ENCODE measurements at places on chromosomes 2 and 18.

- DNase-seq = no peak
These were observed 60.4 kb downstream of the WDSUB1 start for GRCh38 chr2:159226059-159226461.

- peak; percentile 54 for DNase-seq
These were observed 367 bp upstream of the ZNF236 start for GRCh38 chr18:76821875-76822505.

- no peak for DNase-seq
These were observed 32.1 kb upstream of the SPATS2L start for GRCh38 chr2:200274116-200275075.

DNA sequence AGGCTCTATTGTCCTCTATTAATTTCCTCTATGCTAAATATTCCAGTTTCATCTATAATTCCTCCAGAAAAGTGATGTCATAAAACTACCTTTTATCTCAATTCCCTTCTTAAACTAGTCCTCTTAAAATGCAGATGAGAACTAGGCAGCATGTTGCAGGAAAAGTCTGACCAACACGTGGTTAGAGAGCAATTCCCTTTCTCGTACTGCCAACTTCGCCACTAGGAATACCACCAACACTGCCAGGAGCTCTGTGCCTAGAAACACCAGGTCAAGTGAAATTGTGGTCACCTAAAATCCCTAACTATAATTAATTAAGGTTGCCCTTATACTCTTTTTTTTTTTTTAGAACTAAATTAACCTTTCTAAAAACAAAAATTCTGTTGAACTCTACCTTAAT is 127.7 kb downstream of the PPP1R1C start:
- no peak for DNase-seq

DNA sequence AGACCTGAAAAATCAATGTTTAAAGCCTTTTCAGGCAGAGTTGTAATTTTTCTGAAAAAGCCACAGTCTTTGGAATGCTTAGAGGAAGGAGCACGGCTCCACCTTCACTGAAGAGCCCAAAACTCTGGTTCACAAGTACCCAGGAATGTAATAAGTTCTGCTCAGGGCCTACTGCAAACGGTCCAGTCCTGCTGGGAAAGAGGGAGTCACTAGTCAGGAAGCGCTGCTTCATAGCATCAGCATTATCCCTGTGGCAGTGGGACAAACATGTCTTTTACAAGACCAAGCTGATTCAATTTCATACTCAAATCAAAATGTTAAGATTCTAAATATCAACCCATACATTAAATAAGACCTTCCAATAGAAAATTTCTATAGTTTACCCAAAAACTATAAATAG is 152.9 kb upstream of the PGAP1 start:
- DNase-seq = no peak

DNA sequence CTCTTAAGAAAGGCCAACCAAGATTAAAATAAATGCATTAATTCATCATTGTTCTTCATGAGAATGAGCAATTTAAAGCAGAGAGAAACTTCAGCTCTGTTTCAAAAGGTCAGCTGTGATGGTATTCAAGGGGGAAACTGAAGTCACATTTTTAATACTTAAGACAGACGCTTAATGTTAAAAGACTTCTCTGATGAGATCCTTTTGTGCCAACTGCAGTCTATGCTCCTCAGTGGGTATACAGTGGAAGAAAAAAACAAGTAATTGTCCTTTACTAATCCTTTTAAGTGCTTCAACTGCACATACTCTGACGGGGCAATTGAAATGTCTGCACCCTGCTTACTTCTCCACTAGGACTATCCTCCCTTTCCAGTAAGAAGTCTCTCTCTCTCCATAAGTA is 309.7 kb downstream of the GULP1 start:
- no peak for DNase-seq

GRCh38 chr2:164903951-164904350 is 51.4 kb downstream of the SLC38A11 start:
- no peak for DNase-seq

DNA sequence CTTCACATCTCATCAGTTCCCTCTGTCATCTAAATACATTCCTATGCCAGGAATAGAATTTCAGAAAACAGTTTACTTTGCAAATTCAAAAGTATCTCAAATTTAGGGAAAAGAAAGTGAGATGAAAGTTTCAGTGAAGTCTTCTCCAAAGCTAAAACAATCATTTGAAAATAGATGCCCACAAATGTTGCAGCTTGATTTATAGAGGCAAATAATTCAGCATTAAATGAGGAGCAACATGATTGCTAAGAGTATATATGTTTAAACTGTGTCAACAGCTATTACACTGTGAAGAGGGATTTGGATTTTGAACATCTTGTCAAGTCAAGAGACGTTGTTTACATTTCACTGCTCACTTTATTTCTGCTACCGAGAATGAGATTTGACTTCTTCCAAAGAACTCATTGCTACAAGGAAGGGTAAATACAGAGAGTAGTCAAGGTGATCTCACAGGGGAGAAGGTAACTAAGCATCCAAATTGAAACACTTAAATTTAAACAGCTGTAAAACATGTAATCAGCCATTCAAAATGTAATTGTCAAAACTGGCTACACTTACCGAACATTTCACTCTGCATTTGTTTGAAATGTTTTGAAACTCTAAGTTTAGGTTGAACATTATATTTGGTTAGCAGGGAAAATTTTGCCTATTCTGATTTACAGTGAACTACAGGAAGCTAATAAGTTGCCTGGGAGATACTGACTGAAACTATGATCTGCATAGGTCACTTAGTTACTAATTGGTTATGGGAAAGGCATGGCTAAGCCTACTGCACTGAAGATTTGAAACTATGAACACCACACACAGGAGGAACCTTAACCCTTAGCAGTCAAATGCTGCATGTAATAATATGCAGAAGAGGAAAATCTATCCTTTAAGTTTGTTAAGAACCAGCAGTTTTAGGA is 33.2 kb upstream of the GALNT3 start:
- DNase-seq = no peak

GRCh38 chr2:85166021-85166420 is 32.8 kb downstream of the TCF7L1 start:
- DNase-seq = no peak

DNA sequence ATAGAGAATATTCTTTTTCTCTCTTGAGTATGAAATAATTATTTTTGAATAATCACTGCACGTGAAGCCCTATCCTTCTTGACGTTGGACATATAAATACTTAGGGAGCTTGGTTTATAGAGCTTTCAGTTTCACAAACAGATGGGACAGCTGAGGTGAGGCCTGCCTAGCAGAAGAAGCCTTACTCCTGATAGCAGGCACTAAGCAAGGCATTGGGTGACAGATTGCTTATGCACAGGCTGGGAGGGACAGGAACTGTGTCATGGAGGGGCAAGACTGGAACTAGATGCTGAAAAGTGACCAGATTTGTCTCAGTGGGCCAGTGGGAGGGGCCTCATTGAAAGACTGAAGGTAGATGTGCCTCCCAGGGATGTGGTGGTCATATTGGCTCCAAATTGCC is 220.8 kb downstream of the NEDD4L start:
- DNase-seq = no peak

DNA sequence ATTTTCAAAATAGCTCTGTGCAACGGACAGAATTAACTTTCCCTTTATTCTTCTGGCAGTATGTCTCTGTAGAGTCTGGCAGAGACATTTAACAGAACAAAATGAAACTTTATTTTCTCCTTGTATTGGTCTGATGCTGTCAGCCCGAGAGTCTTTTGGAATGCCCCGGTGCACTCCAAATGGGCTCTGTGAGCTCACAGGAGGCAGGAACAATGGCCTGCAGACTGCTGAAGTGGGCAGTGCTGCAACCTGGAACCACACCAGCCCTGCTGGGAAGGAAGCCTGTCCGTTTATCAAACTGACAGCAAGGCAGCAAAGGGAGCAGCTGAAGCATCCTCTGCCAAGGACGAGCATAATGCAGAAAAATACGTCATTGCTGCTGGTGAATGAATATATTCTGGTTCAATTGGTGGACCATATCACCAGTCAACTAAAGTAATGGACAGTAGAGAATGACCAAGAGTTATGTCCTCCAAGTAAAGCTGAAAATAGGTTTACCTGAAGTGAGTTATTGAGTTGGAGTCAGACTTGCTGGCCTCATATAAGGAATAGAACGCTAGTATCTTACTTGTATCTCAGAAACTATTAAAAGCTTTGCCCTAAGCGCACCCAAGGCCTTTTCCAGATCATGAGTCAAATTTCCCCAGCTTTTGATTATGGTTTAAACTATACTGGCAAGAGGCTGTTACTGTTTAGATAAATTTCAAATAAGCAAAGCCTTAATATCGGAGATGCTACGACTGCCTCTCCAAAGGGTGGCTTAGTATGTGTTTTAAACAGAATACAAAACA is 207.6 kb upstream of the TANK start:
- no peak for DNase-seq

GRCh38 chr18:12621742-12622306 is 36.1 kb downstream of the SPIRE1 start:
- no peak for DNase-seq

GRCh38 chr2:85875350-85876050 is 13.3 kb downstream of the ST3GAL5 start:
- DNase-seq = no peak

- DNase-seq = no peak
These were observed 111.6 kb upstream of the PIEZO2 start for GRCh38 chr18:11260961-11261461.

DNA sequence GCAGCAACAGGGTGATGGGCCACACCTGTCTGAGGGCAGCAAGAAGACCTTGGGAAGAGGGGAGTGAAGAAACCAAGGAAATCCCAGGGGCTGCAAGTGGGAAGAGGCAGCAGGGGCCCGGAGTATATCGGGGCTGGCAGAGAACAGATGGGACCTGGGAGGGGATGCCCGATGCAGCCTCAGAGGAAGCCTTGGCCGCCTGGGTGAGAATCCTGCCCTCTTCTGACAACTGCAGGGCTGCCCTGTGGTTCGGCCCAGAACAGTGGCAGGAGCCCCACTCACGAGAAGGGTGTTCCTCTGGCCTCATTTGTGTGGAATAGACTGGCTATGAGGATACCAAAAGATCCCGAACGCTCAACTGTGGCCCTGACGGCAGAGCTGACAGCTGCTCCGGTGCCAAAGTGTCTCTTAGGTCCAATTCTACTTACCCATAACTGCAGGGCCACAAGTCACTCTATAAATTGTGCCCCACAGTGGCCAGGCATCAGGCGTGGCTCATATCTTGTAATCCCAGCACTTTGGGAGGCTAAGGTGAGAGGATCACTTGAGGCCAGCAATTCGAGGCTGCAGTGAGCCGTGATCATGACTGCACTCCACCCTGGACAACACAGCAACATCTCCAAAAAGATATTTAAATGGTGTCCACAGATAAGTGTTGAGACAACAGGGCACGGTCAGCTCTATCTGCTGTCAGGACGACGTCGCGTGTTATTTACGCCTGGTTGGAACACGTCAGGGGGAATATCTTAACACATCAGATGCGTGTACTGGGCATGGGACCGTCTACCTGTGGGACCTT is 23.6 kb upstream of the ID2 start:
- DNase-seq = no peak

- no peak for DNase-seq
These were observed 49.3 kb downstream of the DSEL start for GRCh38 chr18:67467188-67467587.

DNA sequence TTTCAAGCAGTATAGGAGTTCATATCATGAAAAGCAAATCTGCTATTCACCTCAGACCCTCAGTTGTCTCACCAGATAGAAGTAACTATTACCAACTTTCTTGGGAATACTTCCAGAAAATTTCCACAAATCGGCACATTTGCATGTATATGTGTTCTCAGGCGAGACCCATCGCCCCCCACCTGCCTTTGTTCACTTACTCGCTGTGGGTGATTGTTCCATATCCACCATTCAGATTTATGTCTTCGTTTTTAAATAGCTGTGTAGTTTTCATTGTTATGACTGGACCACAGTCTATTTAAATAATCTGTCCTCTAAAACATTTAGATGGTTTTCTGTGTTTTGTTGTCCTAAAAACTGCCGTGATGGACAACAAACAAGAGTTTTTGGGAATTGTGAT is 3.3 kb downstream of the TRIM54 start:
- DNase-seq = no peak

- no peak for DNase-seq
These were observed 151.6 kb downstream of the RTN4 start for GRCh38 chr2:54898456-54899226.

All from activated T-cell treated with anti-CD3 and anti-CD28 coated beads for 48 hours (primary cell).